Cardiac septum (tissue), 1 donor: ENCODE measurements at places on chromosomes 16 and 17.

GRCh38 chr16:84839054-84839453, 19.3 kb downstream of the CRISPLD2 start:
- DNase-seq, result no peak

- no peak for DNase-seq
Measured at GRCh38 chr17:1010586-1010985, 13.7 kb downstream of the TIMM22 start.

DNA sequence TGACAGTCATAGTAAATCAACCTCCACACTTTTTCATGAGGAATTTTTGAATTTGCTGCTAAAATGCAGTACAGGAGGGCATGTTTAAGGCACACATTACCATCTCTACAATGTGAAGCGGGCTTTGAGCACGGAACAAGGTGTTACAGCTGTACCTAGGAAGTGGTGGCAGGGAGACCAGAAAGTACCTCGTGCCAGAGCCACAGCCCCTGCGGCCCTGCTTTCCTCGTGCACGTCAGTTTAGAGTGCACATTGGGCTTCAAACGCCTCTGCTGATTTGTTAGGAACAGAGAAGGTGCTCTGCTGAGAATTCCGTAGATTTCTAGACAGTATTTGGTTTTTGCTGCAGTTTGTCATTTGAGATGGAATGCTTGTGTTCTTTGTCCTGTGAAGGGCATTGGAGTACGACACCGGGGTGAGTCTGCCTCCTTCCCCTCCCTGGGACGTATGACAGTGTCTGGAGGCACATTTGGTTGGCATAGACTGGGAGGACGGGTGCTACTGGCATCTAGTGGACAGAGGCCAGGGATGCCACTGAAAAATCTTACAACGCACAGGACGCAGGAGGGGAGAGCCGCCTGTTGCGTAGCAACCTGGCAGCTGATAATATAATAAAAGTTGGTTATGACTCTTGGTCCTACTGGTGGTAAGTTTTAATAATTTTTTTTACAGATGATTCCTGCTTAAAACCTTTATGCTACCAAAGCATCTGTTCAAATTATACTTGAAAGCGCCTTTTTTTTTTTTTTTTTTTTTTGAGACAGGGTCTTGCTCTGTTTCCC, 9.1 kb downstream of the FOXK2 start:
- DNase-seq, result no peak

- DNase-seq, result no peak
Measured at GRCh38 chr17:27414271-27414670, 42.0 kb upstream of the KSR1 start.

- peak; percentile 55 for DNase-seq
Measured at GRCh38 chr17:16981928-16982327, 10.0 kb upstream of the TNFRSF13B start.

DNA sequence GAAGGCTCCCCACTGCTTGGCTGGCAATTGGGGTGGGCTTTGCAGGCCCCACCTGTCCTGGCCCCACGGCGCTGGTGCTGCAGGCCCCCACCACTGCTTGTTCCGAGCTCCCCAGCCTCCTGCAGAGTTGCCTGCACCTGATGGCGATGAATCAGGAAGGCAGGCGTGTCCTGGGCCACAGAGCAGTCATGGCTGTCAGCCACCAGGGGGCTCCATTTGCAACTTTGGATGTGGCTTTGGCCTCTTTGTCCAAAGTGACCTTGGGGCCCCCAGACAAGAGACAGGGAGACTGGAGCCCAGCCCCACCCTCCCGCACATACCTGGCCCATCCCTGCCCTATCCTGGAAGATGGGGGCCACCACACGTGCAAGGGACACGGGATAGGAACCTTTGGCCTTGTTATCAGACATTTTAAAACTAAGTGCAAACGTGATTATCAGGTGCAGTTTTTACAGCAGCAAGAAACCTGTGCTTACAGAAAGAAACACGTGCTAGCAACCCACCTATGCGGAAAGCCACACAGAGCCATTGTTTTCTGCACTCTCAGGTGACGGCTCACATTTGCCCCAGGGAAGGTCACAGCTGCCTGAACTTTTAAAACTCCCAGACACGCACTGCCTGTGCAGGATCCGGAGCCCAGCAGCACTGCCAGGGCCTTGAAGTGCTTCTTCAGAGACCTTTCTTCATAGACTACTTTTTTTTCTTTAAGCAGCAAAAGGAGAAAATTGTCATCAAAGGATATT, at the start of gene DNASE1:
TSS of gene DNASE1 (plus strand) at position 443 of the 743 bp plus-strand sequence. CDS start 683 bp downstream, outside the sequence.
- DNase-seq, result peak; percentile 73

- DNase-seq, result no peak
Measured at GRCh38 chr16:752007-752312, 8.6 kb upstream of the MSLN start.

- no peak for DNase-seq
Measured at GRCh38 chr17:64984181-64984580, 64.9 kb upstream of the LRRC37A3 start.

- no peak for DNase-seq
Measured at GRCh38 chr17:41212524-41213169, 13.8 kb upstream of the KRTAP9-2 start.

- no peak for DNase-seq
Measured at GRCh38 chr17:48173191-48173984, 65.8 kb downstream of the SNX11 start.

DNA sequence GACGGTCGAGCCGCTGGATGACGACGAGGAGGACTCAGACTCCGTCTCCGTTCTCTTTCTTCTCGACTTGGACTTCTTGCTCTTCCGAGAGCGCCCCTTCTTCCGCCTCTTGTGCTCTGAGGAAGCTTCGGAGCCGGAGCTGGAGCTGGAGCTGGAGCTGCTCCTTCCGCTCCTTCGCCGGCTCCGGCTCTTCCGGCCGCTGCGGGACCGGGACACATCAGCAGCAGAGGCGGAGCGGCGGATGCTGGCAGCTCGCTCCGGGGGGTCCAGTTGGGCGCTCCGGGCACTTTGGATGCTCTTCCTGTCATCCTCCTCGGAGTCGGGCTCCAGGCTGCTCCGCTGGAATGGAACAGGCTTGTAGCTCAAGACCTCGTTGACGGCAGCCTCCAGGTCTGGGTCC, 36.9 kb downstream of the PIPOX start:
- no peak for DNase-seq

DNA sequence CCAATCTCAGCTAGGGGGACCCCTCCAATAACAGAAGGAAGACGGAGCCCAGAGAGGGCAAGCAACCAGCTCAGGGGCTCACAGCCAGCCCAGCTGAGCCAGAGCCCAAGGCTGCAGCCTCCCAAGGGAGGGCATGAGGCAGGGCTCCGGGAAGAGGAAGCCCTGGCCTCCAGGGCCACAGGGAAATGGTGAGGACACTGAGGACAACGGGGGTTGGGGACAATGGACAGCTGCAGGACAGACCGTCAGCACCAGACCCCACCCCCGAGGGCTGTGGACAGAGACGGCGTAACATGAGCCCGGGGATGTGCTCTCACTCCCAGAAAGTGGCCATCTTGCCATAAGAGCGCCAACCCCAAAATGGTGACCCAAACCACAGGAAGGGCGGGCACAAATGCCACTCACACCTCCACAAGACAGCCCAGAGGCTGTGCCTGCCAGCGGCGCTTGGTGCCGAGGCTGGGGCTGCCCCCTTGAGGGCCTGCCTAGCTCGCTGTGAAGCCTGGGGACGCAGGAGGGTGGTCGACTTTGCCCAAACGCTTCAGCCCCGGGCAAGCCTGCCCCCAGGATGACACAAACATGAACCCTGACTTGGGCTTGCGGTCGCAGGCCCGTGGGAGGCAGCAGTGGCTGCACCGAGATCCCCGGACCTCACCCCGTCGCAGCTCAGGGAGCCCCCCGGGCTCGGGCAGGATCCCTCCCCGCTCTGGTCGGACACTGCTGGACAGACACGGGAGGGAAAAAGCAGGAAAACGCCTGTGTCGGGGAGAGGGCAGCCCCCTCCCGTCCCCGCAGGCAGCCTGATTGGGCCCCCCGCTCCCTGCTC, 10.5 kb downstream of the PIMREG start:
- DNase-seq, result no peak

DNA sequence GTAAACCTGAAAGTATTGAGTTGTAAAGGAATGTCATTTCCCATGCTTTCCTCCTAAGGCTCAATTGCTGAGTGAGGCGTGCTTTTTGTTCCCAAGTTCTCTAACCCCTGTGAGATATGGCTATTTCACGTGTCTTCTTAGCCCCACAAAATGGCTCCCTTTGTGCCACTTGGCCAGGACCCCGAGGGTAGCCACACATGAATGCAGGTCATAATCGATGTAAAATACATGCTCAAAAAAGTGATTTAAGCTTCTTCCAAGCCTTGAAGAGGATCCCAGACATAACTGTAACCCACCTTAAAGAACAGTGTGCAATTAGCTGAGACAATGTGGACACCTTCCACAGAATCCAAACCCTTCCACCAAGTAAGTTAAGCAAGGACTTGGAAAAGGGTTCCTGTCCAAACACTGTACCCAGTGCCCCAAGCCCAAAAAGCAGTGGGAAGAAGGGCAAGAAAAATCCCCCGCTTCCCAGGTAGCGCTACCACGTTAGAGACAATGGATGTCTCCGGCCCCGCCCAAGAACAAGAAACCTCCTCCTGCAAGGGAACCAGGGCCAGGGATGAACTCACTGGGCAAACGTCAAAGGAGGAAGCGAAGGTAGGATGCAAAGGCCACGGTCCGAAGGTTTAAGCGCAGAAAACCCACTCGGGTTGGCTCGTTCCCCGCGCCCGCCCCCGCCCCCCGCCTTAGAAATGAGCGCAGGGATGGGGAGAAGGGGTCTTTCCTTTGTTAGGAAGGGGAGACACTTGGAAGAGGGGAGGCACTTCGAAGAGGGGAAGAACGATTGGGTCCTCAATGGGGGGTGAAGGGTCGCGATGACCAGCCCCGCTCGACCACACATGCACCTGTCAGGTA, 1.2 kb downstream of the JPT1 start:
- no peak for DNase-seq

DNA sequence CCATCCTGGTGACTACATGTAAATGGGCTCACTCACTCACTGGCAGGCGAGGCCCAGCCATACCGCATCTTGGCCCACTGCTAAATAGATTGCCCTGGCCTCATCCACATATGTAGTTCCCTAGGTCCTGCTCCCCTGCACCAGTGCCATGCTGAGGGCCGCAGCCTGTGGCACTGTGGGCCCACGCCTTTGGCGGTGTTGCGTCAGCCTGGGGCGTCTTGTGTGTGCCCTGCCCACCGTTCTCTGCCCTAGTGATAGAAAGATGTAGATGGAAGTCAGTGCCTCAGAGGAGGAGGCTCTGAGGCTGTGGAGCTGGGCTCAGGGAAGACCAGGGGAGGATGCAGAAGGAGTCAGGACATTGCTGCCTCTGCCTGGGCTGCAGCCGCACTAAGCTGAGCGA, 18.9 kb downstream of the C17orf75 start:
- no peak for DNase-seq

- DNase-seq, result peak; percentile 47
Measured at GRCh38 chr17:82937411-82938371, 97.9 kb upstream of the ZNF750 start.

DNA sequence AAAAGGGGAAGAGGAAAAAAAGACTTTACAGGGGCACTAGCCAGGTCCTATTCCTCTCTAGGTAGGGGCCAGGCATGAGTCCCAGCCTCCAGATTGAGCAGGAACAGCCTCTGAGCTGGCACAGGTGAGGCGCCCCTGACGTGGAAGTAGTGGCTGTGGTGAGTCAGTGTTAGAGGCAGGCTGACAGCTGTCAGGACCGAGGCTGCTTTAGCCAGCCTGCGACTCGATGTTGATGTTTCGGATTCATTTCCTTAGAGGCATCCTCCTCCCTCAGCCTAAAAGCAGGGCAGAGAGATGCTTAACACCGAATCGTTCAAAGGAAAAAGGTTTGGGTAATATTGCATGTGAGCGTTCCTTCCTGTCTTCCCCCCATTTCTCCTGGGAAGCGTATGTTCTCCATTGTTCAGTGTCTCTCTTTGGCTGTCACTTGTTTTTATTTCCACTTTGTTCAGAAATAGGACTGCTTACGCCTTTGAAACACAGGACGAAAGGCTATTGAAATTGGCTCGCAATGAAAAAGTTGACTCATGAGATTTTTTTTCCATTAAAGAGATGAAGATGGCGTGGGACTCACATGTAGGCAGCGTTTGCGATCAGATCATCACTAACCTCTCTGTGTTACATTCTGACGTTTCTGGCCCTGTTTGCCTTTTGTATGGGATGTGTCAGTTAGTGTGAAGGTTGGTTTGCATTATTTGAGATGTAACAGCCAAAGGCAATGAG, 1.3 kb downstream of the KIAA0513 start:
- no peak for DNase-seq

DNA sequence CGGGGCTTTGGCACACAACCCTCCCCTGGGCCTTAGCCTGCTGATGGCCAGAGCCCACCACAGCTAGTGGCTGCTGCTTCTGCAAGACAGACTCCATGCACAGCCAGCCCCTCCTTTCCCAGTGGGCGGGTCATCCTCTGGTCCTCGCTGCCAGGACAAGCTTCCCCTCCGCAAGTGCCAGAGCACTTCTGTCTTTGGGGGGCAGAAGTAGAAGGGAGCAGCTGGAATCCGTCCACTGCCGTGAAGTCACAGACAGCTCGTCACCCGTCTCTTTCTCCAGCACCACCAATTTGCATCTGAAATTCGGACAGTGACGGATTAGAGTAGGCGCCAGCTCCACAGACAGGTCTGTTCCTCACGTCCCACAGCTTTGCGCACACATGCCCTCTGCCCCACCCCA, 31.3 kb upstream of the NAT9 start:
- DNase-seq, result no peak

DNA sequence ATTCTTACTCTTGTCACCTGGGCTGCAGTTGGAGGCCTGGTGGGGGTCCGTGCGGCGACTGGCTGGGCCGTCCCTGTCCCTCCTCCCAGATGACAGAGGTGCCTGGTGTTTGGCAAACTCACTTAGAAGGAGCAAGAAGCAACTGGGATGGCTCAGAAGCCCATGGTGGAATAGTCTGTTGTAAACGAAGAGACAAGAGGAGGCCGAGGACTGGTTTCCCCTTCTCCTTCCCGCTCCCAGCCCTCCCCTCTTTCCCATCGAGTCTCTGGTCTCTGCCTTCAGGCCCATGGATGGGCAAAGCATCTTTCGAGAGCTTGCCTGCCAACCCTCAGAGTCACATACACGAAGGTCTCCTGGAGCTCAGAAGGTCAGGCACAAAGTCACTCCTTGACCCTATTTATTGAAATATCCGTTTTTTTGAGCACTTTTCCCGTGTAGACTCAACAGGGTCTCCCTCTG, 364.4 kb downstream of the SEC14L1 start:
- peak; percentile 27 for DNase-seq

DNA sequence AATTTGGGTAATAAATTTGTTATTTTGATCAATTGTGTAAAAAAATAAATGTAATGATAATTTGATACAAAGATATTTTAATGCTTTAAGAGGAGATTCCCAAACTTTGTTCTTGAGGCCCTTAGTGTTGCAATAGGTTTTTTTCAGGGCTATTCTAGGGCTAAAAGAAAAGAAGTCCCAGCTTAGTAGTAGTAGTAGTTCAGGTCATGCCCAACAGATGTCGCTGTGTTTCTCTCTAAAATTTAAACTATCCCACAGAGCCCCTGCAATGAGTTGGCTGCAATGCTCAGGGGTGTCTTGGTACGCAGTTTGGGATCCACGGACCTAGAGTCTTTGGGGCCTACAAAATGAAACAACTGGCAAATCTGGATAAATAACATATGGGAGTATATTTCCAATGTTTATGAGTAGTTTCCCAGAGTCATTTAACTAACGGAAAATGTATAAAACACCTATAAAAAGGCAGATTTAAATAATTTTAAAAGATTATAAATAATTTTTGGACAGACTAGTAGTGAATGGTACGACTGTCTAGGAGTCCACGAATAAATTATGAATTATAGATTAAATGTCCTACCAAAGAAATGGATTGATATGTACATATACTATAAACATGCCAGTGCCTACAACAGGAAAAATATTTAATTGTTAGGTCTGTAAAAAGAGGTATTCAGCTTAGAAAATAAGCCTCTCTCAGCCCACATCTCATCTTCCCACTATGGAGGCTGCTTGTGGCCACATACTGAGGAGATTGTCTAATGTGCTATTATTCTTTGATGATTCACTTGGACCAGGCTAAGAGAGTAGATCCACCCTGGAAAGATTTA, 228.5 kb upstream of the PMFBP1 start:
- no peak for DNase-seq
